NCI-H226 (cell line): ENCODE measurements at places on chromosomes 3 and 15.

GRCh38 chr15:58738046-58738707 is 11.3 kb downstream of the ADAM10 start:
- peak; percentile 68 for DNase-seq

GRCh38 chr15:34927726-34928125 is 41.8 kb downstream of the AQR start:
- no peak for DNase-seq

- peak; percentile 6 for DNase-seq
These were observed 80.6 kb downstream of the MYO9A start for GRCh38 chr15:72037321-72037720.

GRCh38 chr15:100877551-100877950 is 2.1 kb upstream of the ALDH1A3 start:
- DNase-seq: no peak

GRCh38 chr15:79923079-79923514 is 26.3 kb upstream of the MTHFS start:
- DNase-seq: peak; percentile 36

DNA sequence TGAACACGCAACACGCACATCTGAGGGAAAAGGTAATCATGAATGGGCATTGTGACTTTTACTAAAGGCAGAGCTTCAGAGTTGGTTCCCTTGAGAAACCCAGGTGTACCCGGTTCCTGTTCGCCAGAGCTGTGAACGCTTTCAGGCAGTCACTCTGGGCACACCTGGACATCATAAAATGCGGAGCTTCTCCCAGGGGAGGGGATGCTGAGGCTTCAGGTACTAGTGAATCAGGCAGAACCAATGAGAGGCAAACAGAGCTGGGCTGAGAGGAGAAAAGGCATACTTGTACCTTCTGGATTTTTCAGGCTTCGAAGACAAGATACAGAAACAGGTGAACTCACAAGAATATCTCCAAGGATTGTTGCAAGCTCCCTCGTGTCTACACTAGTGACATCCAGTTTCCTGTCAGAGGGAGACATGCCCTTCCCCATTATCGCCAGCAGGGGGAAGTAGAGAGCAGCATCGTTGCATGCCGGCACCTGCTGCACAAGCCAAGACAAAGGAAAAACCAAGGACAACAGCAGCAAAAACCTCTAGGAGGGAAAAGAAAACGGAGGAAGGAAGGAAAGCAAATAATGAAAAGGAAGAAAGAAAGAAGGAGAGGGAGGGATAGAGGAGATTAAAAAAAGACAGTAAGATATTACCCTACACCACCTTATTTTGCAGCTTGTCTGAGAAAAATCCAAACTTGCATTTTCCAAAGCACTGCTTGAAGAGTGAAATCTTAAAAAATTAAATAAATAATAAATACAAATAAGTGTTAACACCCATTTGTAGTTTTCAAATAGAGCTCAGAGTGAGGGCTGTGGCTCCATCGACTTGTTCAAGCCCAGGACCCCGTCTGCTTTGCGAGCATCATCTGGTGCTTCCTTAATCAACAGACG is 2.0 kb downstream of the AHSG start:
- peak; percentile 47 for DNase-seq

GRCh38 chr15:78070049-78070700 is 7.3 kb downstream of the TBC1D2B start:
- DNase-seq: no peak

DNA sequence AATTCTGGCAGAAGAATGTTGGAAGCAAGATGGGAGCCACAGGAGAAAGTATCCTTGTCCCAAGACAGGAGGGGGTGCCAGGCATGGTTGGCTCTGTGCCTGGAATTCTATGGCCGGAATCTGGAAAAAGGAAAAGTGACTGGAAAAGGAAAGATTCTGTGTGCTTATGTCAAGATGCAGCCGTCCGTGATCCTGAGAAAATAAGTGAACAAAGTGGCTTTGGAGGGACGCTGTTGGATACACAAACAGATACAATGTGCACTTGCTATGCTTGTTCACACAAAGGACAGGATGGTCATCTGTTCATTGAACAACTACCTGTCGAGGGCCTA is 28.5 kb upstream of the MUC20 start:
- no peak for DNase-seq

DNA sequence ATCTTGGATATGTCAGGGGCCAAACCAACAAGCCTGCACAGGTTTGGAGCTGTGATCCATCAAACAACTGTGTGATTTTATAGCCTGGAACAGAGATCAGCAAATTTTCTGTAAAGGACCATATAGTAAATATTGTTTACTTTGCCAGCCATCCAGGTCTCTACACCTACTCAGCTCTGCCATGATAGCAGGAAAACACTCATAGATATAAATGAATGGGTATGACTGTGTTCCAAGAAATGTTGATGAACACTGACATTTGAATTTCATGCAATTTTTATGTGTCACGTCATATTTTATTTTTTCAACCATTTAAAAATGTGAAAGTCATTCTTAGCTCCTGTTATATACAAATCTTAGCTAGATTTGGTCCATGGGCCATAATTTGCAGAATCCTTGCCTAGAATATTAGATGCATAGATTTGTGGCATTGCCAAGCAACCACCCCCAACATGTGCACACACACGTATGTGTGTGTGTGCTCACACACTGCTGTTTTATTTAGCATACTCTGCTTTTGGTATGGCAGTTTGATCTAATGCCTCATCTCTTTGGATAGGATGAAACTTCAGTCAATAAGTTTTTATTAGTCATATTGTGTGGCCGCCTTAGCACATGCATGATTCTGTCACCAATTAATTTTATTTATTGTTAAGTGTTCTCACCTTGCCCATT is 6.4 kb downstream of the ATXN7 start:
- no peak for DNase-seq

- DNase-seq: no peak
These were observed 13.7 kb downstream of the LRTM1 start for GRCh38 chr3:54914180-54914579.

DNA sequence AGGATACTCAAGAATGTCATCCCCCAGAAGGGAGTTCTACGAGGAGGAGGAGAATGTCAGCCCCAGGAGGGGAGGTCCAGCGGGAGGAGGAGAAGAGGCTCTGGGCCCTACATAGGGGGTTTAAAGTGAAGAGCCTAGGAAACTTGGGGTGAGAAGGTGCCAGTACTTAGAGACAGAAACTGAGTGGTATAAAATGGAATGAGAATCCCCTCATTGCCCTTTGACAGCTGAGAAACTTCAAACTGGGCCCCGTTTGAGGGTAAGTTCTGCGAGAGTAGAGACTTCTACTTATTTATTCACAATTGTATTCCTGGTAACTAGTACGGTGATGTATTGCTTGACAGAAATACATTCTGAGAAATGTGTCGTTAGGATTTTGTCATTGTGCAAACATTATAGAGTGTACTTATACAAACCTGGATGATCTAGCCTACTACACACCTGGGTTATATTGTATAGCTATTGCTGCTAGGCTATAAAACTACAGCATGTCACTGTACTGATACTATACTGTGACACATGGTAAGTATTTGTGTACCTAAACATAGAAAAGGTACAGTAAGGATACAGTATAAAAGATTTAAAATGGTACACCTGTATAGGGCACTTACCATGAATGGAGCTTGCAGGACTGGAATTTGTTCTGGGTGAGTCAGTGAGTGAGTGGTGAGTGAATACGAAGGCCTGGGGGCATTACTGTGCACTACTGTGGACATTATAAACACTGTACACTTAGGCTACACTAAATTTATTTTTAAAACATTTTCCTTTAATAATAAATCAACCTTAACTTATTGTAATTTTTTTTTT is 62.0 kb downstream of the TSC22D2 start:
- peak; percentile 79 for DNase-seq

GRCh38 chr3:132283916-132284405 is 33.2 kb upstream of the ACP3 start:
- DNase-seq: no peak

DNA sequence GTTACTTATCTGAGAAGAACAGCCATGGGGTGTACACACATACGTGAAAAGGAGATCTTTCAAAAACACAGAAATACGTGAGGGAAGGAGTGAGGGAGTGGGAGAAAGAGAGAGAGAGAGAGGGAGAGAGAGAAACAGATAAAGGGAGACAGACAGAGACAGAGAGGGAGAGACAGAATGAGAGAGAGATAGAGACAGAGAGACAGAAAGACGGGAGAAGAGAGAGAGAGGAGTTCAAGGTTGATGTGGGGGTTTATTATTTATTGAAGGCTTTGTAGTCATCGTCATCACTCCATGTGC is 64.0 kb downstream of the CHST2 start:
- no peak for DNase-seq

DNA sequence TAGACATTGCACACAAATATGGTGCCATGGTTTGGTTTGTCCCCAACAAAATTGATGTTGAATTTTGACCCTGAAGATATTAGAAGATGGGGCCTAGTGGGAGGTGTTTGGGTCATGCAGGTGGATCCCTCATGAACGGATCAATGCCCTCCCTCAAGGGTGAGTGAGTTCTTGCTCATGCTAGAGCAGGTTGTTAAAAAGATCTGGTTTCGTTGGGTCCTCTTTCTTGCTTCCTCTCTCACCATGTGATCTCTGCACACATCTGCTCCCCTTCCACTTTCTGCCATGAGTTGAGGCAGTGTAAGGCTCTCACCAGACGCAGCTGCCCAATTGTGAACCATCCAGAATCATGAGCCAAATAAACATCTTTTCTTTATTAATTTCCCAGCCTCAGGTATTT is 87.8 kb upstream of the MDFIC2 start:
- no peak for DNase-seq

- DNase-seq: peak; percentile 20
These were observed 11.1 kb downstream of the LRCH3 start for GRCh38 chr3:197801891-197802778.

DNA sequence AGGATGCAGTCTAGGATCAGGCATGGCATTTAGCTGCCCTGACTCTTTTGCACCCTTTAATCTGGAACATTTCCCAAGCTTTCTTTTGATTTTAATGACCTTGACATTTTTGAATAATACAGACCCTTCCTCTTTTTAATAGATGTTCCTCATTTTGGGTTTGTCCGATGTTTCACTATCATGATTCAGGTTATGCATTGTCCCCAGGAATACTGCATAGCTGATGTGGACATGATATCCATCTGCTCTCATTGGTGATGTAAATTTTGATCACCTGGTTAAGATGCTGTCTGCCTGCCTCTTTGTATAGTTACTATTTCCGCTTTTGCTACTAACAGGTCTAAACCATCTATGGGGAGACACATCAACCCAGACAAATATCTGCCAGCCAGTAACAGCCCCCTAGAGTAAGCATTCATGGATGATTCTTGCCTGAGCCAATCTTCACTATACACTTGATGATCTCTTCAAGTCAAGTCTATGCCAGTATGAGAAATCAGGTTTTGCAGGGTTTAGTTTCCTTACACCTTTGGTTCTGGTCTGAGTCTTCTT is 50.6 kb upstream of the ULK4 start:
- DNase-seq: no peak
